Posterior vena cava (tissue), 2 donors: ENCODE measurements at places on chromosomes 5 and 9.

GRCh38 chr5:55820488-55820887, 30.7 kb upstream of the IL31RA start:
- DNase-seq = no peak

DNA sequence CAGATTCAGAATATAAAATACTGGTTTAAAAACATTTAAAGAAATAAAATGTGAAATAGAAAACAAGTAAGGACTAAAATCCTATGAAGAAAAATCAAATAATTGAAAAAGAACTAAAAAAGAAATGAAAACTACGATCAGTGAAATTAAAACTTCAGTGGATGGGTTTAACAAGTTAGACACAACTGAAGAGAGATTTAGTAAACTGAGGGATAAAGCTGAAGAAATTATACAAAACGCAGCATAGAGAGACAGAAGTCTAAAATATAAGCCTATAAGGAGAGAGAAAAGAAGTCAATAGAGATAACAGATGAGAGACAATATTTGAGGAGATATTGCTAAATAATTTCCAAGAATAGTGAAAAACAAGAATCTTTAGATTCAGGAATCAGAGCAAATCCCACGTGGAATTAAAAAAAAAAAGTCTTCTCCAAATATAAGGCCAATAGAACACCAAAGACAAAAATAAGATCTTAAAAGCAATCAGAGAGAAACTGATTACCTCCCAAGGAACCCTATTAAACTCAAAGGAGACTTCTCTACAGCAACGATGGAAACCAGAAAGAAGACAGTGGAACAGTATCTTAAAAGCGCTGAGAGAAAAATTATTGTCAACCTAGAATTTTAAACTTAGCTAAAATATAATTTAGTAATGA, 59.6 kb upstream of the ABL1 start:
- DNase-seq = no peak

DNA sequence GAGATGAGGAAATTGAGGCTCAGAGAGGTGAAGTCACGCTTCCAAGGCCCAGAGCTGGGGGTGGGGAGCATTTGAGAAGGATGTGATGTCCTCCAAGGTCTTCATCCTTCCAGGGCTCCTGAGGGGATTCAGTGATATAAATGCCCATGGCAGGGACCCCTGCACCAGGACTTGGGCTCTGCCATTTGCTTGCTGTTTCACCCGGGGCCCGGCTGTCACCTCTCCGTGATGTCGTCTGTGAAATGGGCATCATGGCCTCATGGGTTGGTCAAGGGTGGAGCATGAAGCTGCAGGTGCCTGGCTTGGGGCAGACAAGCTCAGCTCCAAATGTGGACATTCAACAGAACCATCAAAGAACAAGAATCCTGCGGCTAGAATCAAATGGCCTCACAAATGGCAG, 253.1 kb downstream of the PBX3 start:
- peak; percentile 29 for DNase-seq

- DNase-seq = no peak
Measured at GRCh38 chr5:145161391-145161790, 673.8 kb downstream of the PRELID2 start.

DNA sequence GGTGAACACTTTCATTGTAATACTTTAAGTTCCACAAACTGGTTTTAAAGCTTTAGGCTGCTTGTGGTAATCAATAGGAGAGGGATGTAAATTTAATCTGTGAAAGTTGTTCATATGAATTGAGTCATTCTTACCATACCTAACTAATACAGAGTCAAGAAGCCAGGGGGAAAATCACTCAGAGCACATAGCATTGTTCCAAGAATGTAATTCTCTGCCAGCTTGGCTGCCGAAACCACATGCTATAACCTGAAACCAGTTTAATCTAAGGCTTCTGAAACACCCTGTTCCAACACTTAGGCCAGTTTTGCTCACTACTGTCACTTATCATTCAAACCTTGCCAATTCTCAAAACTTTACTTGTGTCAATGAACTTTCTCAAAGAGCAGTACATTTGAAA, 528.8 kb upstream of the GRAMD2B start:
- no peak for DNase-seq

DNA sequence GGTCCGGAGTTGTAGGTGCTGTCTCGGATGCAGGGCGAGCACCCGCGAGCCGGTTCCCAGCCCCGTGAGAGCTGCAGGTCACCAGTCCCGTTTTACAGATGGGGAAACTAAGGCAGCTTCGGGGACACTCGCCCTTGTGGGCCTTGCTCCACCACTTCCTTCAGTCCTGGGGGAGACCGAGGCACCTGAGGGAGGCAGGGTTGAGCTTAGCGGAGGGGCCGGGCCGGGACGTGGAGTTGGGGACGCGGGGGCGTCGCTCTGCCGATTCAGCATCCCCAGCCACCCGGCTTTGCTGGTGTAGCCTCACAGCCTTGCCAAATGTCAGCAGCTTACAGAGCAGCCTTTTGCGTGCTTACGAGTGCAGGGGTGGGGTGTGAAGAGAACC, 530 bp downstream of the BBLN start:
- DNase-seq = no peak

GRCh38 chr5:153818626-153819025, 220.1 kb downstream of the FAM114A2 start:
- DNase-seq = no peak

- no peak for DNase-seq
Measured at GRCh38 chr5:156762771-156763170, 87.3 kb upstream of the PPP1R2B start.

GRCh38 chr5:39716532-39717028, 291.8 kb upstream of the DAB2 start:
- no peak for DNase-seq
